Activated CD4-positive, alpha-beta T cell treated with anti-CD3 and anti-CD28 coated beads, Interleukin-2, amount 50 U/mL, for 1 hour (primary cell): ENCODE measurements at places on chromosomes 16 and 17.

DNA sequence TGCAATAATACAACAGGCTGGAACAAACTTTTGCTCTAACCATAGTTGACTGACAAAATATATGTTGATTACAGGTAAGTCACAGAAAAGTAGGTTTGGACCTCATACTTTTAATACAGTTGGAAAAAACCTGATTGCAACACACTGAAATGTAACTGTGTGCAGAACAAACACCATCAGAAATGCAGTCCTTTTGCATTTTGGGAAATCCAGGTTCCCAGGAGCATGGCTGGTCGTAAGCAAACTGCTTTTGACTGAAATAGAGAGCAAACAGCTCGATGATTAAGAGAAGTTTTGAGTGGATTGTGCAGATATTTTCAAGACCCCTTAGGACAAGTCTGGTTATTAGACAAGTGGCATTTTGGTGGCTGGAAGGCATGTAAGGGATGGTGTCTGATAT is 8.0 kb downstream of the IGF2BP1 start:
- no peak for DNase-seq

GRCh38 chr16:27720731-27721530 is 171.0 kb downstream of the KATNIP start:
- DNase-seq = no peak

- no peak for DNase-seq
Observed at GRCh38 chr17:40041196-40041595, 13.0 kb downstream of the MED24 start.

DNA sequence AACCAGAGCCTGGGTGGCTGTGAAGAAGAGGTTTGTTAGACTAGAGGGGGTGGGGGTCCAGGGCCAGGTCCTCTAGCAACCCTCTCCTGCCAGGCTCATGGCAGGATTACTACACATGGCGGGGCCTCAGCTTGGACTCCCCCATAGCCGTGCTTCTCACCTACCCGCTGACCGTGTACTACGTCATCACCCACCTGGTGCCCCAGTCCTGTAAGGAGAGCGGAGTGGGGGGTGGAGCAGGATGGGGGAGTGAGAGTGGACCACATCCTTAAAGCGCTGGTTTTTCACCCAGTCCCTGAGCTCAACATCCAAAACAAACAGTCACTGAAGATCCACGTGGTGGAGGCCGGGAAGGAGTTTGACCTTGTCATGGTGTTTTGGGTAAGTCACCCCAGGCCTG is 4.2 kb upstream of the CXCL16 start:
- DNase-seq = no peak

DNA sequence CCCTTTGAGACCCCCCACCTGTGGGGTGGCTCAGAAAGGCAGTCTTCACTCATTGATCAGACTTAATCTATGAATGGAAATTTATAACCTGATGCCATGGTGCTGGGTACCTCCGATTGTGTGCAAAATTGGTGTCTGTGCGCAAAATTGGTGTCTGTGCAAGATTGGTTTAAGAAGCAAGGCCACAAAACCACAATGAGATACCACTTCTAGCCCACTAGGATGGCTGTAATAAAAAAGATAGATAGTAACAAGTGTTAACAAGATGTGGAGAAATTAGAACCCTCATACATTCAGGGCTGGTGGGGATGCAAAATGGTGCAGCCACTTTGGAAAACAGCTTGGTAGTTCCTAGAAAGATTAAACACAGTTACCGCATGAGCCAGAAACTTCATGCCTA is 13.9 kb upstream of the CSNK2A2 start:
- DNase-seq = no peak

DNA sequence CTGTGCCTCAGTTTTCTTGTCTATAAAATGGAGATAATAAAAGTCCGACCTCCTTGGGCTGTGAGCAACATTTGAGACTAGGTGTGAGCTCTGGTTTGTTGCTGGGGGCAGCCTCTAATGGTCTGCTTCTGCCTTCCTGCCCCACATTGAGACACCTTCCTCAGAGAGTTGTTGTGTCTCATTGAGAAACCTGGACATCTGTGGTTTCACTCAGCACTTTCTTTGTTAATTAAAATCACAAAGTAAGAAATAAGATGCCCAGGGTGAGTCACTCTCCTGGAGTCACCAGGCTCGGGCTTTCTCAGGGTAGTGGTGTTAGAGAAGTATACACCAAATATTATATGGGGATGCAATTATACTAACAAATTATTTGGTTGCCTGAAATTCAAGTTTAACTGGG is 389.2 kb upstream of the SALL1 start:
- DNase-seq = no peak

DNA sequence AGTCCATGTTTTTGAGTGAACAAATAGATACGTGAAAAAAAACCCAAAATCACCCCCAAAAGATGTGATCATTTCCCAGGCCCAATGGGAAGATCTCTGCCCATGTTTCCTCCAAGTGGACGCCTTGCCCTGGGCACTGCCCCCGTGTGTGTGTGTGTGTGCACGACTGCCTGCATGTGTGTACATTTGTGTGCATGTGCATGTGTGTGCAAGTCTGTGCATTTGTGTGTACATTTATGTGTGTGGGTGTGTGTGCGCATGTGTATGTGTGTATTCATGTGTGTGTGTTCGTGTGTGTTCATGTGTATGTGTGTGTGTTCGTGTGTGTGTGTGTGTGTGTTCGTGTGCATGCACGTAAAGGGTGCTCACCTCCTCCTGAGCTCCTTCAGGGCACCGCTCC is 16.8 kb upstream of the LRRC37A3 start:
- DNase-seq = no peak

DNA sequence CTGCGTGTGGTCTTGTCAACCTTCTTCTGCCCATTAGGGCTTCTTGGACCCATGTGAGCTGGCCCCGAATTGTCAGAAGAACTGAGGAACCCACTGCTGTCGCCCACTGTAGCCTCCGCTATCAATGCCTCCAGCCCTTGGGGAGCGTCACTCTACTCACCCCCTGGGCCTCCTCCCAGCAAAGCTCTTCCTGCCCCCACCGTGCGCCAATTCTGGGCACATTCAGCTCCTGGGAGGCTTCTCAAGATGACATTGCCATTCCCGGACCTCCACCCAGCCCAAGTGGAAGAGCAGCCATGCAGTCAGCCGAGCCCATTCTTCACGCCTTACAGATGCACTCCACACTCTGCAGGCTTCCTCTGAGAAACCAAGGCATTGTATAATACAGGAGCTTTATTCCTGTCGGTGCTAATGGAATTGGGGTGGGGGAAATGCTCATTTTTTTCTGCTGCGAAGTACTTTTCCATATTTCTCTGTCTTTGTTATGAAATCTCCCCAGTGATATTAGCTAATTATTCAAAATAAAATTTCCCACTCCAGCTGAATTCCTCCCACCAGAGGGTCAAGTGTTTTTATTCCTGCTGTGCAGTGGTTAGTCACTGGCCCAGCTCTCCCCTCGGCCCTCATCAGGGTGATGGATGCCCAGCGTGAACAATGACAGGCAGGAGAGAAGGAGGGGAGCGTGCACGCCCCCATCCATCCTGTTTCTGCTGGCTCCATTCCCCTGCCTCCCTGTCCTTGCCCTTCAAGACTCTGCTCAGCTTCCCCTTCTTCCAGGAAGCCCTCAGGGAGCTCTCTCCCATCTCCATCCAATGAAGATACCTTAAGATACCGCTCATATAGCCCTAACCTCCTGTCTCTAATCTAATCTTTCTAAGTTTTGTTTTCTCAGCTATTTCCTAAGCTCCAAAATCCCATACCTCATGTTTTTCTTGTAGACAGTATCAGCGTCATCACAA is 87.7 kb downstream of the C16orf95 start:
- no peak for DNase-seq
